ENCODE measurements at places on chromosomes 1 and 21. TPM values are rescaled to one million over a fixed set of nuclear protein-coding genes. Genes with fewer than 3 reads are reported as not detected.

- H3K4me1 ChIP-seq, result peaks cover 5% of the 10 kb centered on the region
- DNase-seq, result peak; percentile 84
- H3K36me3 ChIP-seq, result no peaks in the 10 kb centered on the region
- H3K4me3 ChIP-seq, result peak overlapping the region; percentile 55
- H3K27me3 ChIP-seq, result no peaks in the 10 kb centered on the region
Measured at GRCh38 chr21:16194095-16194787, 464.5 kb downstream of the USP25 start.

DNA sequence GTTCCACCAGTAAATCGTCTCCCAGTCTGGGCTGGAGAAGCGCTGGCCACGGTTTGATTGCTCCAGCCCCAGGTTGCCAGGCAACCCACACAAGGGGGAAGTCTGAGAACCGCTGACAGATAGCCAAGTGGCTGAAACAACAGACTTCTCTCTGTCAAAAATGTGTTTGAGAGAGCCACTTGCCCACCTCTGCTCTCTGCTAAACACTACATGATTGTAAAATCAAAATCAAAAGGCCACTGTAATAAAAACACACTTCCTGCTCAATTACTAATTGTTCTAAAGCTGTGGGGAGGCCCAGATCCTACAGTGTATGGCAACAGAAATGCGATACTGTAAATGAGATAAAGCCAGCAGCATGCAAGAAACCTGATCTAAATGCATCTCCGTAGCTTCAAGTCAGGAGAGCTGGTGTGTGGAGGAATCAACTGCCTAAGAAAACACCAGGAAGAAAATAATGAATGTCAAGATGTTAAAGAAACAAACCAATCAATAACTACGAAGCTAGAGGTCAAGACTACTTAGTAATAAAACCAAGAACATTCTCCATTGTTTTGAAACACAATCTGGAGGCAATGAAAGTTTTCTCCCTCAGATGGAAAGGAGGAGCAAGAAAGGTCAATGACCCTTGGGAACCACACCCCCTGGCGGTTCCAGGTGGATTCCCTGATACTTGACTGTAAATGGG, 121.2 kb downstream of the SLC45A1 start:
- no peaks in the 10 kb centered on the region for H3K36me3 ChIP-seq
- H3K27me3 ChIP-seq, result no peaks in the 10 kb centered on the region
- peaks cover 29% of the 10 kb centered on the region for H3K4me1 ChIP-seq

GRCh38 chr1:84719543-84720217, 29.4 kb upstream of the SSX2IP start:
- H3K27me3 ChIP-seq, result no peaks in the 10 kb centered on the region
- H3K36me3 ChIP-seq, result no peaks in the 10 kb centered on the region
- peaks cover 6% of the 10 kb centered on the region for H3K4me1 ChIP-seq
- DNase-seq, result no peak
- H3K4me3 ChIP-seq, result no peak overlapping the region
- peak overlapping the region; percentile 5 for H3K27ac ChIP-seq

GRCh38 chr1:194447636-194448035, 1261.2 kb upstream of the B3GALT2 start:
- no peaks in the 10 kb centered on the region for H3K36me3 ChIP-seq
- no peak for DNase-seq
- H3K4me3 ChIP-seq, result no peak overlapping the region
- no peak overlapping the region for H3K27ac ChIP-seq

DNA sequence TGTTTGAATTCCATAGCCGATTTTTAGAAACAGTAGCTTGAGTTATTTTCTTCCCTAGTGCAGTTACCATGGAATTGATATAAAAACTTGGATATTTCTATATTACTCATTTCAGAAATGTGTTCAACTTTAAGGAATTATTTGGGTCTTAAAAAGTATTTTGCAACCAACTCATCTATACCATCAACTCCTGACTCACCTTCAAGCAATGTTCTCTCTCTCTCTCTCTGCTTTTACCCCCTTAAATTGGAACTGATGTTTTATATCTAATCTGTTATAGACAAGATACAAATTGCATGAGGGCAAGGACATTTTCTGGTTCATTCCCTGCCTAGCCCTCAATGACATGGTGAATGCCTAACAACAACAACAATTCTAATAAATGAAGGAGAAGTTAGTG, 214.7 kb upstream of the NRIP1 start:
- H3K27me3 ChIP-seq, result no peaks in the 10 kb centered on the region
- no peaks in the 10 kb centered on the region for H3K4me1 ChIP-seq
- no peaks in the 10 kb centered on the region for H3K36me3 ChIP-seq
- no peak for DNase-seq
- no peak overlapping the region for H3K27ac ChIP-seq

SMG5 gene
- polyA plus RNA-seq, result 74.5 TPM

DNA sequence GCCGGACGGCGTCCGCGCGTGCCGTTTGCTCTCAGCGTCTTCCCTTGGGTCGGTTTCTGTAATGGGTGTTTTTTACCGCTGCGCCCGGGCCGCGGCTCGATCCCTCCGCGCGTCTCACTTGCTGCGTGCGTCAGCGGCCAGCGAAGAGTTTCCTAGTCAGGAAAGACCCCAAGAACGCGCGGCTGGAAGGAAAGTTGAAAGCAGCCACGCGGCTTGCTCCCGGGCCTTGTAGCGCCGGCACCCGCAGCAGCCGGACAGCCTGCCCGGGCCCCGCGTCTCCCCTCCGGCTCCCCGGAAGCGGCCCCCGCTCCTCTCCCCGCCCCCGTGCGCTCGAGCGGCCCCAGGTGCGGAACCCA, 159.8 kb downstream of the RUNX1 start:
- no peaks in the 10 kb centered on the region for H3K27me3 ChIP-seq
- peak overlapping the region; percentile 82 for H3K27ac ChIP-seq
- peak overlapping the region; percentile 72 for H3K4me3 ChIP-seq
- no peaks in the 10 kb centered on the region for H3K36me3 ChIP-seq

OR2AK2 gene
- 0.38 TPM for polyA plus RNA-seq

GBP1 gene
- polyA plus RNA-seq, result 21.5 TPM

DNA sequence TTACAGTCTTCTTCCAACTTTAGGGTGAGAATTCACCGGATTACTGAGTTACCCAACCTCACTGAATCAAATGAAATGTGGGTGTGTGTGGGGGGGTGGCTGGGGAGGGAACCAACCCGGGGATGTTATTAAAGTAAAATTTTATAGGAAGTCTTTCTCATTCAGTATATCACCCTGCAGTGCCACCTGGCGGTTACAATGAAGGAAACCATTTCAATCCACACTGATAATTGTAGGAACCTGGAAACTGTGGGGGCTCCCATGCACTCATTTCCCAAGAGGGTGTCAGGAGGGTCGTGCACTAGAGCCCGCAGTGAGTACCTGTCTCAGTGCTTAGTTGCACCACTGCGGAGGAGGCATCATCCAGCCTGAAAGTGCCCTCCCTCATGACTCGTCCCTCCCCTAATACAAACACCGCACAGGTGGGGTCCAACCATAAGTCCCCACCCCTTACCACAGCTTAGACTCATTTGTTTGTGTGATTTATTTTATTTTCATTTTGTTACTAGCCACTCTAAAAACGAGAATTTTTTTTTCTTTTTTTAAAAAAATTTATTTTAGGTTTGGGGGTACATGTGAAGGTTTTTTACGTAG, 29.1 kb upstream of the IGSF5 start:
- H3K4me3 ChIP-seq, result no peak overlapping the region
- H3K36me3 ChIP-seq, result no peaks in the 10 kb centered on the region
- peak; percentile 69 for DNase-seq
- H3K27ac ChIP-seq, result no peak overlapping the region
- H3K4me1 ChIP-seq, result no peaks in the 10 kb centered on the region

CLCA1 gene
- 0.88 TPM for polyA plus RNA-seq

NVL gene
- 21.7 TPM for polyA plus RNA-seq

NBPF3 gene
- 49.1 TPM for polyA plus RNA-seq

- H3K4me3 ChIP-seq, result no peak overlapping the region
- H3K27ac ChIP-seq, result peak overlapping the region; percentile 64
- no peaks in the 10 kb centered on the region for H3K27me3 ChIP-seq
- no peaks in the 10 kb centered on the region for H3K36me3 ChIP-seq
- no peak for DNase-seq
- H3K4me1 ChIP-seq, result peaks cover 6% of the 10 kb centered on the region
Measured at GRCh38 chr1:59007429-59007819, 223.6 kb upstream of the JUN start.

DNA sequence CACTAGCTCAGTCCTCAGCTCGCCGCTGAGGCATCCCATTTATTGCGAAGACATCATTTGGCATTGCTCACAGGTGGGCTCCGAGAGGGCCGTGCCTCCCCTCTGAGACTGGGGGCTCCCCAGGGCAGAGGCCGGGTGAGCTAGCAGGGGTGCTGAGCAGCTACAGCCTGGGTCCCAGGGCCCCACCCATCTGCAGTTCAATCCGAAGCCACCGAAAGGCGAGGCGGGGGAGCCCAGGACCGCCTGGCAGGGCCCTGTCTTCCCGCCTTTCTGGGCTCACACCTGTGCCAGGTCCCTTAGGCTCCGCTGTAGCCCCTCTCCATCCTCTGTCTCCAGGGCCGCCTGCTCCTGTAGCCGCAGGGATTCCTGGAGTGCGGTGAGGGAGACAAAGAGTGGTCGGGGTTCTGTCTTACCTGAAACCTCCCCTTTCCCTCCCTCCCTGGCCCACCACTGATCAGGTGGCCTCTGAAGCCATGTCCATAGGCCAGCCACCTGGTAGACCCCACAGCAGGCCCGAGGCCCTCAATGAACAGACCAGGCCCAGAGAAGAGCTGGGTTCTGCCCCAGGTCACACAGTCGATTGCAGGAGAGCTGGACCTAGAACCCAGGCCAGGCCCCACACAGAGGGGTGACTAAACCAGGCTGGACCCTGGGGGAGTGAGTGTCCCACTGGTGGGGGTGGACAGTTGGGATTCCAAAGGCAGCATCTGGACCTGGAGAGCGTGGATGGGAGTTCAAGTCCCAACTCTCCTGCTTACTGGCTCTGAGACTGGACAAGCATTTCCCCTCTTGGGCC, 18.1 kb upstream of the NBPF1 start:
- peaks cover 5% of the 10 kb centered on the region for H3K36me3 ChIP-seq
- peak overlapping the region; percentile 55 for H3K4me3 ChIP-seq

DNA sequence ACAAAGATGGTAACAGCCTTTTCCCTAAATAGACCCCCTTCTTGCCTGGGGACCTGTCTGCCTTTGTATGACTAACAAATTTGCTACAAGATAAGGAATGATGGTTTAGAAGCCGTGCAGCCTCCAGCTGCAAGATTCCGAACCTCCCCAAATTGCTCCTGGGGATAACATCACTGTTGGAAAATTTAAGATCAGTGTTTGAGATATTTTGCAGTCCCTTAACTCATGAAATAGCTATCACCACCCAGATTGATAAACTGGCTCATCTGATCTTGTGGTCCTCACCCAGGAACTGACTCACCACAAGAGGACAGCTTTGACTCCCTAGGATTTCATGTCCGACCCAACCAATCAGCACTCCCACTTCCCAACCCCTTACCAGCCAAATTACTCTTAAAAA, 254.7 kb downstream of the USH2A start:
- H3K4me1 ChIP-seq, result no peaks in the 10 kb centered on the region
- no peak for DNase-seq
- no peak overlapping the region for H3K27ac ChIP-seq
- H3K36me3 ChIP-seq, result no peaks in the 10 kb centered on the region
- no peak overlapping the region for H3K4me3 ChIP-seq
- no peaks in the 10 kb centered on the region for H3K27me3 ChIP-seq

DCDC2B gene
- polyA plus RNA-seq, result 2.6 TPM

GRCh38 chr1:236160540-236161127, 18.3 kb downstream of the GPR137B start:
- H3K4me3 ChIP-seq, result no peak overlapping the region
- no peak for DNase-seq
- H3K4me1 ChIP-seq, result no peaks in the 10 kb centered on the region
- no peaks in the 10 kb centered on the region for H3K36me3 ChIP-seq
- no peak overlapping the region for H3K27ac ChIP-seq

SPRR5 gene
- not detected for polyA plus RNA-seq

LIN9 gene
- 9.9 TPM for polyA plus RNA-seq
